Mononuclear cell (primary cell): ENCODE measurements at places on chromosomes 5 and 9. TPM values are rescaled to one million over a fixed set of nuclear protein-coding genes. Genes with fewer than 3 reads are reported as not detected.

CFAP157 gene
- total RNA-seq = not detected

SLC23A1 gene
- total RNA-seq = not detected

IFNA13 gene
- not detected for total RNA-seq

PCDHB14 gene
- not detected for total RNA-seq

CATSPER3 gene
- total RNA-seq = 0.10 TPM

TNFSF15 gene
- total RNA-seq = 2.9 TPM

SLC36A3 gene
- not detected for total RNA-seq

ROPN1L gene
- total RNA-seq = 0.42 TPM

CNTLN gene
- 4.7 TPM for total RNA-seq

WDR38 gene
- total RNA-seq = not detected

PHYHD1 gene
- 0.73 TPM for total RNA-seq

C9orf153 gene
- 1.9 TPM for total RNA-seq

BBLN gene
- total RNA-seq = 78.1 TPM

POLR3G gene
- total RNA-seq = 1.0 TPM

SREK1 gene
- total RNA-seq = 325 TPM

SLC6A19 gene
- not detected for total RNA-seq

OBP2B gene
- total RNA-seq = not detected

KCNMB1 gene
- 1.8 TPM for total RNA-seq

LAMC3 gene
- 0.73 TPM for total RNA-seq

MFAP3 gene
- total RNA-seq = 48.2 TPM

PDE6A gene
- total RNA-seq = not detected

PITX1 gene
- total RNA-seq = not detected

MCIDAS gene
- total RNA-seq = not detected

GDNF gene
- total RNA-seq = not detected

HABP4 gene
- 12.4 TPM for total RNA-seq

ERAP2 gene
- 77.3 TPM for total RNA-seq

ENTR1 gene
- 16.2 TPM for total RNA-seq

RLN2 gene
- 0.31 TPM for total RNA-seq

ATP6V1G1 gene
- 265 TPM for total RNA-seq

TAF11L10 gene
- not detected for total RNA-seq

LMX1B gene
- not detected for total RNA-seq

EIF4E1B gene
- total RNA-seq = 0.10 TPM

SPATA6L gene
- 1.8 TPM for total RNA-seq

SLC2A6 gene
- 23.3 TPM for total RNA-seq

ACTBL2 gene
- not detected for total RNA-seq

LECT2 gene
- total RNA-seq = not detected

AGXT2 gene
- not detected for total RNA-seq

MCC gene
- 1.0 TPM for total RNA-seq

RNF180 gene
- not detected for total RNA-seq

ADCY2 gene
- under 0.01 TPM for total RNA-seq

TPM2 gene
- total RNA-seq = 7.3 TPM

PTGR1 gene
- 0.31 TPM for total RNA-seq

SNAPC4 gene
- total RNA-seq = 3.5 TPM

SPAAR gene
- not detected for total RNA-seq

MVB12B gene
- total RNA-seq = 9.4 TPM

HACD4 gene
- 25.4 TPM for total RNA-seq

B4GALT7 gene
- 11.5 TPM for total RNA-seq
